ENCODE measurements at places on chromosomes 7 and 10.

- DNase-seq: no peak
Measured at GRCh38 chr10:60974463-60975149, 30.6 kb upstream of the RHOBTB1 start.

DNA sequence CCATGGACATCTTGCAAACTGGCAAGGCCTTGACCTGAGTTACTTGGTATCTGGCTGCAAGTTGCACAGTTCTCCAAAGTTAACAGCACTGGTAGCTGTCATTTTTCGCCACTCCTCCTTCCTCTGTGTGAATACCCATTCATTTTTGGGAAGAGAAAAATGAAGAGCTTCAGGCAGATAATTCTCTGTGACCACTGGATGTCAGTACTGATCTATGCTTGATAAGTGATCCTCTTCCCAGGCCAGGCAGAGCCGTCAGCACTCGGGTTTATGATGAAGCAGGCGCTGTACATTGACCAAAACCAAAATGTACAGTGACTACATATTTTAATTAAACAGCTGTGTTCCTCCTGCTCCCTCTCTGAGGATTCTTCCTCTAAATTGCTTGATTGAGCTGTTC lies 55.9 kb upstream of the PDZD8 start:
- no peak for DNase-seq

DNA sequence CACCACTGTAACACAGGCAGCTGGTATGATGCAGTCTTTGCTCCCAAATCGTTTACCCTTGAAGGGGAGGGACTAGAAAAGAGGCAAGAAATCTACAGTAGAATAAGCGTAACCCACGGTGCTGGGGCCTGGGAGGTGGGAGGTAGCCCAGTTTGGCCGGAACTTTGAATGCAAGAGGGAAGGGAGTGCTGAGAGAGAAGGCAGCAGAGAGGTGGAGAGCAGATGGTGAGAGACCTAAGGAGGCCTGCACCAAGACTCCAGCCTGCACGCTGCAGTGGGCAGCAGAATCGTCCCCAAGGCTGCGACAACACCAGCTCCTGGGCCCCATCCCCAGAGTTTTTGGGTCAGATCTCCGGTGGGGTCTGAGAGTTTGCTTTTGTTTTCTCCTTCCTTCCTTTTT lies 547.5 kb downstream of the GALNT17 start:
- DNase-seq: no peak

DNA sequence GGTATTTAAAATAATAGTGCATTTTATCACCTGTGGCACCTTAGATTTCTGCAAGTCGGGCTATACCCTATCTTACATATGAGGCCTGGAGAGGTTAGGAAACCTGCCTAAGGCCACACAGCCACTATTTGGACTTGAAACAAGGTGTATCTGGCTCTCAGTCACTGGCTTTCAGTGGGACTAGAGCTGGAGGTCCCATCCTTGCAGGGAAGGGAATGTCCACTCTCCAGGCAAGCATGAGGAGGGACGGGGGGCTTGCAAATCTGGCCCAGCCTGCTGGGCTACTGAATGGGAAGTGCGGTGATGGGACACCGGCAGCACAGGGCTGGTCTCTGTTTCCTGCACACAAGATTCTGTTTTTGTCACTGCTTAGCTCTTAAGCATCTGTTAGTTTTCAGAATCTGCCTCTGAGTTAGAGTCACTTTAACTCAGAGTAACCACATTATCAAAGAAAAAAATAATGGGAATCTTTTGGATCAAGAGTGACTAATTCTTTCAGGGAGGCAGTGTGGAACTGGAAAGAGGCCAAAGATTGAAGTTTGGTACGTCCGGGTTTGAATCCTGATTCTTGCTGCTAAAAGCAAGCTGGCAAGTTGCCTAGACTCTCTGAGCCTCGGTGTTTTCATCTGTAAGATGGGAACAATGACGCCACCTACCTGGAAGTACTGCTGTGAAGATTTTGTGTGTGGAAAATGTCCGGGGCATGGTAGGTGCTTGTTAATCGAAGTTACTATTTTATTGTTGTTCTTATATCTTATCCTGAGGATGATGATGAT lies 33.8 kb upstream of the HABP2 start:
- no peak for DNase-seq

DNA sequence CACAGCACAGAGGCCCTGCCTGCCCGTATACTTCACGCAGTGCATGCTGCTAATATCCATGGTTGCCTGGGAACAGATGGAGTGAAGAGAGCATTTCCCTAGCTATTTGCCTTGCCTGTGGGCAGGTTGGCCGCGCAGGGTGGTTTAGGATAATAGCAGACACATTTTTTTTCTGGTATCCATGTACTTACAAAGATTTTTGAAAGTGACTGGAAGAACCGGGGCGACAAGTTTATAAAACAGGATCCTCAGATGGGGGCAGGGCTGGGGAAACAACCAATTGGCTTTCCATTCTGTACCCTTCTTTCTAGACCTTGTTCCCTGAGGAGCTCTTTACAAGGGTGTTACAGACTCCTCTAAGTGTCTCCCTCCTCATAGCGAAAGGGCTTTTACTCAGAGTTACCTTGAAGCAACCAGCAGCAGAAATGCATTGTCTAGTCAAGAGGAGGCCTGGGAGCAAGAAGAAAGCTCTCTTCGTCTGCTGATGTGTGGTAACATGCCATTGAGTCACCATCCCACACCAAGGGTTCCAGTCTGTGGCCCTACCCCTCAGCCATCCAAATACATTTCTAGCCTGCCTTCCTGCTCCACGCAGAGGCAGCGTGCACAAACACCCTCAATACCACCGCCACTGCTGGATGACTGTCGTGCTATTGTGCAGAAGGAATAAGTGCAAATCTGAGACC lies 31.5 kb downstream of the MTURN start:
- no peak for DNase-seq

DNA sequence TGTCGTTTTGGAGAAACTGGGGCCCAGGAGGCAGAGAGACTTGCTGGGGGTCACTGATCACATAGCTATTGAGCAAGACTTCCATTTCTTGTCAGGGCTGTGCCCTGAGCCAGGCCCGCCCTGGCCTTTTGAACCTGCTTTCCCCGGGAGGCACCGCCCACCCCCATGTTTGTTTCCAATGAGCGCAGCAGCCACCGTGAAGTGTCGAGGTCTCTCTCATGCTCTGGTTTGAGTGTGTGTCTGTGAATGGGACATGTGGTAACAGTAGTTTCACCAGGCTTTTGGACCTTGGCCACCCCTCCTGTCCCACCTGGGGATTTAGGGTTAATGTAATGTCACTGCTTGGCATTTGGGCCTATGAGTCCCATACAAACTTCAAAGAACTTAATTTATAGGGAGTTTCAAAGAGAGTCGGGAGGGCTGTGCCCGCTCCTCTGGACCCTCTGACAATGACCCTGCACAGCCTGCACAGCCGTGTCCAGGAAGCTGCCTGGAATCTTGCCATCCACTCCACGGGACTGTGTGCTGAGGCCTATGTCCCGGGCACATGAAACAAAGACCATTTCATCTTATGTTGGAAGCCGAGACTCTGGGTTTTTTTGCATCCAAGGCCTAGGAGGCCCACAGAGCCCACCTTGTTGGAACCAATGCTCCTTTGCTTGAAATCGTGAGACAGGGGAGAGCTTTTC lies 6.3 kb downstream of the PRF1 start:
- peak; percentile 24 for DNase-seq

DNA sequence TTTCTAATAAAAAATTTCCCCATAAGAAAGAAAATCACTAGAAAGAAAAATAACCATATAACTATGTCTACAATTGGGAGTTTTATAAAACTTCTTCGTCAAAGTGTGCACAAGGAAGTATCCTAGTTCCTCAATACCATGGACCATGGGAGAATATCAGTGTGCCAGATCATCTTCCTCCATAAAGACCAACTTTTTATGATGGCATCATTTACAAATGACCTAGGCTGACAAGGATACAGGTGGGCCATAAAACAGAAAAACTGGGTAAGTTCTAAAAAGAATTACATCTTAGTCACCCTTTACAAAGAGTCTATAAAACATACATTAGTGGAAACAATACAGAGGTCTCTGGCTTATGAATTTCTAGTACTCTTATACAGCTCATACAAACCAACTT lies 303.2 kb downstream of the DOCK4 start:
- DNase-seq: no peak

DNA sequence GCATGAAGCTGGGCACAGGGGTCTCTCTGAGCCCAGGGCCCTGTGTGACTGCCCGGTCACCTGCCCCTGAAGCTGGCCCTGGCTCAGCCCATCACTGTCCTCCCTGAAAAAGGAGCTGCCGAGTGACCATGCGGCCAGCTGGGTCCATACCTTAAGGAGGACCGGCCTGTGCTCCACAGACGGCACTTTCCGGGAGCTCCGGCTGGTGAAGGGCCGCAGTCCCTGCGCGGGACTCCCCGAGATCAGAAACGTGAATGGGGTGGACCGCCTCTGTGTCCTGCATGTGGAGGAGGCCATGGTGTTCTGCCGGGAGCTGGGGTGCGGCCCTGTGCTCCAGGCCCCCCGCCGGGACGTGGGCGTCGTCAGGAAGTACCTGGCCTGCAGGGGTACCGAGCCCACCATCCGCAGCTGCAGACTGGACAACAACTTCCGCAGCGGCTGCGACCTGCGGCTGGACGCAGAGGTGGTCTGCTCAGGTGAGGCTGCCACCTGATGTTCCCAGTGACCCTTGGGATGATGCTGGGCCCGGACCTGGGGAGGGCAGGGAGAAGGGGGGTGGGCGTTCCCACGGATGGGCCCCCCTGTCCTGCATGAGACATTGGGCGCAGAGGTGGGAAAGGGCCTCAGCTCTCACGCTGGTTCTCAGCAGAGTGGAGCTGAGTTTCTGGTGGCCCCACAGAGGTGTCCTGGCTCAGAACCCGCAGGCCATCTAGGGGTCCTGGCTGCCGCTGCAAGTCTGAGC lies 3.5 kb downstream of the SCART1 start:
- DNase-seq: no peak

GRCh38 chr10:118034791-118035261 lies 11.9 kb downstream of the RAB11FIP2 start:
- no peak for DNase-seq

- peak; percentile 13 for DNase-seq
Measured at GRCh38 chr7:103446049-103446520, at the start of gene SLC26A5. Gene SLC26A5 (minus strand): TSS chr7:103446207. CDS start chr7:103421514, 24,693 bp downstream.

DNA sequence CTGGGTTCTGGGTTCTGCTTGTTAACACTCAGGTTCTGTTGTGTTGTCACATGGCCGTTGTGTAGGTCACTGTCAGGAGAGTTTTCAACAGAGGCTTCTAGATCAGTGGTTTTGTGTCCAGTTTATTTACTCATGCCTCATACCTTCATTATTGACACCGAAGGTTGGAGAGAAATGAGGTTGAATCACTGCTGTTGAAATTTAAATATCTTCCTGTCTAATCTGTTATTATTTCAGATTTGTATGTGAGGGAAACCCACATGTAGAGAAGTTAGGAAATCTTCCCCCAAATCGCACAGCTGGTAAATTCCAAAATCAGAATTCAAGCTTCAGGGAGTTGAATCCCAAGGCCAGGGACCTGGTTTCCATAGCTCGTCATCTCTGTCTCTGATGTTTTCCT lies 28.3 kb upstream of the KLF6 start:
- DNase-seq: no peak

- no peak for DNase-seq
Measured at GRCh38 chr7:34488766-34489165, 169.3 kb upstream of the NPSR1 start.

DNA sequence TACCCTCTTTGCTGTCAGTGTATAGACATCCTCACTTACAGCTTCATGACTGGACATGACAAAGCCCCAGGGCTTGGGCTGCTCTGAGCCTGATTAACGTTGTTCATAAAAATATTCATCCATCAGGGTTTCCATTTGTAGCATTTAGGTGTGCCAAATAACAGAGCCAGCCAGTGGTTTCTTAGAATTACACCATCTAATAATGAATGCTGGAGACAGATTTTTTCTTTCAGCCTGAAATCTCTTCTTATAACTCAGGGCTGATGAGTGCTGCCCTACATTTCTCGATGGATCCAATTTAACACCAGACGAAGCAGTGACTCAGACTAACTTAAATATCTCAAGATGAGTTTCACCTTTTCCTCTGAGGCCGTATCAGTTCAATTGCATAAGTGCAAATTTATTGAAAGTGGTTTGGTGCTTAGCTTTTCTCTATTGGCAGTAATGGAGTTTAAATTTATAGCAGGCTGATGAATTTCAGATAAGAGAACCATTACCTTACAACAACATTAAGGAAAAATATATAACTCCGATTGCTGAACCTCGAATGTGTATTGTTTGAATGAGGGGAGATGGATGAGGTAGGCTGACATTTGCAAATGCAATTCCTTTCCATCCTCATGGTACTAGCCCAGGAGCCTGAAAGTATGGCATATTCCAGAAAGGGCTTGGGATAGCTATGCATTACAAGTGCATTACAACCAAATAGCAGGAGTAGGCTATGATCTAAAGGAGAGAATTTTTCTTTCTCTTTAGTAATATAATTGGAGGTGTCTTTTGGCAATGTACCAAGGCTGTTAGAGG lies 900.6 kb downstream of the KCNMA1 start:
- no peak for DNase-seq

- no peak for DNase-seq
Measured at GRCh38 chr7:51303142-51303525, 13.5 kb downstream of the COBL start.

- DNase-seq: no peak
Measured at GRCh38 chr7:127417346-127417745, 24.8 kb upstream of the ZNF800 start.

- no peak for DNase-seq
Measured at GRCh38 chr10:621981-622740, 67.3 kb downstream of the DIP2C start.

GRCh38 chr10:58016614-58017013 lies 251.1 kb downstream of the IPMK start:
- DNase-seq: no peak

GRCh38 chr7:123367484-123368122 lies 166.8 kb downstream of the IQUB start:
- DNase-seq: peak; percentile 7

DNA sequence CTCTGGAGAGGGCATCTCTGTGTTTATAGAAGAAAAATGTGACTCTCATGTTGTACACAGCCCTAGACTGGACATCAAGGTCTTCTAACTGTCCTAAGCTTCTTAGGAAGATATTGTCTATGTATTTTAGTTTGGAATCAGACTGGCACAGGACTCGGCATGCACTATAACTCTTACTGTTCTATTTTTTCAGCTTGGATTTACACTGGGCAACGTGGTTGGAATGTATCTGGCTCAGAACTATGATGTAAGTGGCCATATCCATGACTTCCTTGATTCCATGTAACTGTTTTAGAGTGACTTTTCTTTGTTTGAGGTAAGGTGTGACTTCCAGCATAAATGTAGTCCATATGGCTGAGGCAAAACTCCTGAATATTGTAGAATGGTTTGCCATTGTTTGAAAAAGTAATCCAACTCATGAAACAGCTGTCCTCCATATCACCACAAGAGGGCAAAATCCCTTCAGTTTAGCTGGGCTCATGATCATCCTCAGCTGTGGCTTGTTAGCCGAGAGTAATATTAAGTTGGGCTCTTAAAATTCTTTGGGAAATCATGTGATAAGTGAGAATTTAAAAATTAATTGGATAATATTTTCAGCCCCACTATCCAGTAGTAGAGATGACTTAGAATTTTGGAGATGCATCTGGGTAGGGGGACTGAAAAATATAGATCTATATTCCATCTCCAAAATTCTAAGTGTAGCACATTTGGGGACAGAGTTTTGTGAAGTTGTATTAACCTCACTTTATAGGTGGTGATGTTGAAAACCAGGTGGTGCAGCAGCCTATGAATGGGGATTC lies 10.4 kb downstream of the STMP1 start:
- no peak for DNase-seq
